ENCODE measurements at places on chromosomes 5 and 9.

DNA sequence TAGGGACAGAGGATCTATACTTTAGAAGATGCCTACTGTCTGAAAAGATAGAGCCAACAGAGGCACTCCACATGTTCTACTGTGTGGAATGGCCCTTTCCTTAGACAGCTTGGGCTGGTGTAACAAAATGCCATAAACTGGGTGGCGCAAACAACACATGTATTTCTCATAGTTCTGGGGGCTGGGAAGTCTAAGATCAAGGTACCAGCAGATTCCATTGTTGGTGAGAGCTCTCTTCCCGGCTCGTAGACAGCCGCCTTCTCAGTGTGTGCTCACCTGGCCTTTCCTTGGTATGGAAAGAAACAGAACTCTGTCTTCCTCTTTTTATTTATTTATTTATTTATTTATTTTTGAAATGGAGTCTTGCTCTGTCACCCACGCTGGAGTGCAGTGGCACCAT lies 70.9 kb downstream of the APTX start:
- DNase-seq = no peak

DNA sequence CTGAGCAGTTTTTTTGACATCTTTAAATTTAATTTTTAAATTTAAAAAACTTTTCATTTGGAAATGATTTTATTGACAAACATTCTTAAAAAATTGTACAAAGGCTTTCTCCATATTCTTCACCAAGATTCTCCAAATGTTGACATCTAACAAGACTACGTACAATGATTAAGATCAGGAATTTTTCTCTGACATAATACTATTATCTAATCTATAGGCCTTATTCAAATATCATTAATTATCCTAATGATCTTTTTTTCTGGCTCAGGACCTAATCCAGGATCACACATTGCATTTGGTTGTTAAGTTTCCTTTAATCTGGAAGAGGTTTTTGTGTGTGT lies 106.1 kb upstream of the OSMR start:
- no peak for DNase-seq

- DNase-seq = no peak
Measured at GRCh38 chr9:82271106-82271561, 282.6 kb downstream of the SPATA31D1 start.

- no peak for DNase-seq
Measured at GRCh38 chr5:72378639-72379289, 58.6 kb downstream of the PTCD2 start.

GRCh38 chr9:14085810-14086209 lies 228.1 kb downstream of the NFIB start:
- no peak for DNase-seq

- DNase-seq = no peak
Measured at GRCh38 chr5:66438087-66438486, 158.1 kb upstream of the MAST4 start.
